ENCODE measurements at places on chromosomes 2 and 18.

DNA sequence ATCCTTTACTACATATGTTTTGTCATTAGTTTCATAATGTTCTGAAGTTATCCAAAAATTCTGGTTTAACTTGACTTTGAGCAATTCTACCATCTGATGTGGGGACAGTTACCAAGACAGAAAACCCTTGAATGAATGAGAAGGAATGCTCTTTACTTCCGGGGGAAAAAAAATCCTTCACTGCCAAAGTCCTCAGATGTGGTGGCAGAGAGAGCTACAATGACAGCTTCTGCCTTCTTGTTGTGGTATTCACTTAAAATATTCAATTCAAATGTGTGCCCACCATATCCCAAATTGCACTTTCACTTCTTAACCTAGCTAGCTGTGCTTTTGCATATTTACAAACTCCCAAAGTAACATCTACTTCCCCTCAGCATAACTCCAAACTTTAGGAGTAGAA, 1531.7 kb upstream of the NXPH2 start:
- DNase-seq = no peak

DNA sequence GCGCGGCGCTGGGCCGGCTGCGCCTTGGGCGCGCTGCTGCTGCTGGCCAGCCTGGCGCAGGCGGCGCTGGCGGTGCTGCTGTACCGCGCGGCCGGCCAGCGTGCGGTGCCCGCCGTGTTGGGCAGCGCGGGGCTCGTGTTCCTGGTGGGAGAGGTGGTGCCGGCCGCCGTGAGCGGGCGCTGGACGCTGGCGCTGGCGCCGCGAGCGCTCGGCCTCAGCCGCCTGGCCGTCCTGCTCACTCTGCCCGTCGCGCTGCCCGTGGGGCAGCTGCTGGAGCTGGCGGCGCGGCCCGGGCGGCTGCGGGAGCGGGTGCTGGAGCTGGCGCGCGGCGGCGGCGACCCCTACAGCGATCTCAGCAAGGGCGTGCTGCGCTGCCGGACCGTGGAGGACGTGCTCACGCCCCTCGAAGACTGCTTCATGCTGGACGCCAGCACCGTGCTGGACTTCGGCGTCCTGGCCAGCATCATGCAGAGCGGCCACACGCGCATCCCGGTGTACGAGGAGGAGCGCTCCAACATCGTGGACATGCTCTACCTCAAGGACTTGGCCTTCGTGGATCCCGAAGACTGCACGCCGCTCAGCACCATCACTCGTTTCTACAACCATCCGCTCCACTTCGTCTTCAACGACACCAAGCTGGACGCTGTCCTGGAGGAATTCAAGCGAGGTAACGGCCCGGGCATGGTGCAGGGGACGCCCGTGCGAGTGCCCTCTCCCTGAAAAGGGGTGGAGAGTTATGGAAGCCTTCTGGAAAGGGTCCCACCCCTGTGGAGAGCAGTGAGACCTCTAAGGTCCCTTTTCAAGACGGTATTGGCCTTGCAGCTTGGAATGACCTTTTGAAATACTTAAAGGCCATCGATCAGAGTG, 1.0 kb downstream of the CNNM3 start:
- peak; percentile 68 for DNase-seq

DNA sequence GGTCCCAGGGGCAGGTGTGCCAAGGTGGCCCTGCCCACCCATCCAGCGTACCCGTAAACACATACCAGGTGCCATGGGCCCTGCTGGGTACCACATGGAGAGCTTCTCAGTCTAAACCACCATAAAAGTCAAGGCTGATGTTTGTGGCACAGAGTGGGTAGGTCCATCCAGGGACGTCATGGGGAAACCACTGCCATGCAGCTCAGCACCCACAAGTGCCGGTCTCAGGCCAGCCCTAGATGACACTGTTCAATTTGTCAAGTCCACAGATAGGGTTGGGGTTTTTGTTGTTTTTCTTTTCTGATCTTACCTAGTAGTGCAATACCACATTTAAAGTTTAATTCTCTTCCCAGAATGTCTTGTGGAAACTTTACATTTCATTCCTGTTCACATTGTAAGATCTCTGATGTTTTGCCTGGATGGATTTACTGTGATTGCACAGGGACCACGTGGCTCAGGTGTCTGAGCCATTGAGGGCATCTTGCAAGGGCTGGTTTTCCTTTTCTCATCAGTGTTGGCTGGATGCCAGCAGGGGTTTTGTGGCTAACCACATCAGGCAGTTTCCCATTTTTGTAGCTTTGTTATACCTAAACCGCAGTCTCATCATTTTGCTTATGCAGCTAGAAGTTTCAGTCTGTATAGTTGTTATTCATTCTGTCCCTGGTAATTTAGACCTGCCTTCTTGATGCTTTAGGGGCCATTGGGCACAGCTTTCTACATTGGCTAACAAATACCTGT, 64.7 kb downstream of the STK25 start:
- DNase-seq = no peak

DNA sequence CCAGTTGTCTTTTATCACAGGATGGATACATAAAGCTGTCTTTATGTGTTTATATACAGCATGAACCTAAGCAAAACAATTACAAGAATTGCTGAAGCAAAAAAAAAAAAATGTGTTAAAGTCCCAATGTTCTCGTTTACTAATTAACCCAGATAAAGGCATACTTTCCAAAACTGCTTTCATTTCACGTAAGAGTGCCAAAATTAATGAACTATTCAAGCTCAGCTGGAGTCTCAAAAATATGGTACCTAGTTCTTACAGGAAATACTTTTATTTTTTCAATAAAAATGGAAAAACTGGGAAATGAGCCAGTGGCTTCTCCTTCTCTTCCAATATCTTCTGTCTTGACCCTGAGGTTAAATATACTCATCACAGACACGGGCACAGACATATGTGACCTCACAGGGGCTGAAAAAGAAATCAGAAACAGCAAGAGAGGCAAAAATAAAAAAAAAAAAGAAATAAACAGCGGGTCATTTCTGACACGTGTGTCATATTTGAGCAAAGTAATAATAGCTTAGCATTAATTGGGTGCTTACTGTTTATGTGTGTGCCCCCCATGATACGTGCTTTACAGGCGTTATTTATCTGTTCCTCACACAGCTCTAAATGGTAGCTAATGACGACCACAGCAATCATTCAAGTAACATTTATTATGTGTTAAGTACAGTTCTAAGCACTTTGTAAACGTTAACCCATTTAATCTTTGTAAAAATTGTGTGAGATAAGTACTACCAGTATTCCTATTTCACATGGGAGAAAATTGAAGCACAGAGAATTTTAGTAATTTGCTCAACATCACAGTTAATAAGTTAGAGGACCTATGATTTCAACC, 158.0 kb upstream of the MMADHC start:
- DNase-seq = no peak

- no peak for DNase-seq
These were observed 50.4 kb downstream of the PKP4 start for GRCh38 chr2:158507141-158507540.

GRCh38 chr2:54240515-54241469, 15.2 kb downstream of the TSPYL6 start:
- DNase-seq = no peak

- no peak for DNase-seq
These were observed 5.0 kb downstream of the EVX2 start for GRCh38 chr2:176078541-176079284.

DNA sequence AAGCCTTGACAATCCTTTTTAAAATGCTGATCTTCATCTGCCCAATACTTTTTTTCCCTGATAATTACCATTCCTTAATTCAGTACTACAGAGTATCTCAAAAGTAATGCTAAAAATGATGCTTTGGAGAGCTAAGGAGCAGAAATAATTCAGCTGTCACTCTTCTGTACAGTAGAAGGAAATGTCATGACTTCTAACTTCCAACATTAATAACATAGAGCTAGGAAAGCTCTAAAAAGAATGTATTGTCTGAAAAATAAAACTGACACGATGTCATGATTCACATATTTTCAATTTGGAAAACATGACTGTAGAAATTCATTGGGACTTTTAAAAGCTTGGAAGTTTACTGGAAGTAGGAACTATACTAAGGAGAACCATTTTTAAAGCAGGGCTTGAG, 212.3 kb downstream of the GULP1 start:
- no peak for DNase-seq

DNA sequence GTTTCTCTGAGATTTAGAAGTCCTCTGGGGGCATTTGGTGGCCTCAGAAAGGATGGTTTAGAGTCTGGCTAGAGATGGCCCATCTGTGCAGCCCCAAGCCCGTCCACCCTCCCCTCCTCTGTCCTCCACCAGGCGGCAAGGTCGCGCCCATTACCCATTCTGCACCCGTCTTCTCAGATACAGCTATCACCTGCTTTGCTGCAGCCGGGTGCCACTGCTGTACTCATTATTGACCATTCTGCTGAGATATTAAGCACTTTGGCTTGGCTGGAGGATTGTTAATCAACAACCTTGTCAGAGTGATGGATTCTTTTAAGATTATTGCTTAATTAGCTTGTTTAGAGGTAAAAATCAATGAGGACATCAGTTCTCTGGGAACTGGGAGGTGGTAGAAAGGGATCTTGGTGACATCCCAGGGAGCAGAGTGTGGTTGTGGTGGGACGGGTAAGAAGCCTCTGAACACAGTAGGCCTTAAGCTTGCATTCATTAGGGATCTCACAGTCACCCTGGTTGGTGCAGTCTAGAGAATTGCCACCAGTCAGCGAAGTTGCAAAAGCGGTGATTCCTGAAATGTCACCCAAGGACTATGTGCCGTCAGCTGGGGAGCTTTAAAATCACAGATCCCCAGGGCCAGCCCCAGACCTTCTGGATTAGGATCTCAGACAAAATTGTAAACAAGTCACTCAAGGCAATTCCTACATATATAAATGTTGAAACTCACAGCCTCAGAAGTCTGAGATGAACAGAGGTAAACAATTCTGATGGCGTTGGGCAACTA, 90.9 kb downstream of the CAPN13 start:
- DNase-seq = no peak

Measured in erythroblast (primary cell).